ENCODE measurements at places on chromosomes 5 and 9. TPM values are rescaled to one million over a fixed set of nuclear protein-coding genes. Genes with fewer than 3 reads are reported as not detected.

DNA sequence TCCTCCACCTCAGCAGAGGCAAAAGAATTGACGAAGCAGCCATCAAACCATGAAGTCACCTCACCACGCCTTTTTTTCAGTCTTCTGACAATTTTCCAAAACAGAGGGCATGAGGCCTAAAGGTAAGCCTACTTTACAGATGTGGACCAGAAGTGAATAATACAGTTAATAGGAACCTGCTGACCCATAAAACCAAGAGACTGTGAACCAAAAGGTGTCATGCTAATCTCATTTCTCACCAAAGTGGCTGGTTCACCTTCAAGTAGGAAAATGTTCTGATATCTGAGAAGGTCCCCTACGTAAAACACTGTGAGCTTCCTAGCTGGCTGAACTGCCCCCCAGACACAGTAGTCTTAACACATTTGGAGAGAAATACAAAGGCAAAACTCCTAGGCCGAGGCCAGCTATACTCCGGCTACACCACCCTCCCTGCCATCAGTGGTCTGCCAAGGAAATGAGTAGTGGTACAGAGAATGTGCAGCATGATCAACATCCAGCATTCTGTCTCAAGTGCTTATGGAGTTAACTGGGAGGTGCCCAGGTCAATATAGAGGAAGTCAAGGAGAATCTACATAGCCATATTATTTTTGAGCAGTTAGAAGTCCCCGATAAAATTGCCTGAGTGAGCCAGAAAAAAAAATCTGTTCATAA lies 19.3 kb upstream of the F2RL2 start:
- no peak for DNase-seq

GRCh38 chr5:132339502-132339901 lies 30.0 kb upstream of the SLC22A5 start:
- DNase-seq: no peak

DNA sequence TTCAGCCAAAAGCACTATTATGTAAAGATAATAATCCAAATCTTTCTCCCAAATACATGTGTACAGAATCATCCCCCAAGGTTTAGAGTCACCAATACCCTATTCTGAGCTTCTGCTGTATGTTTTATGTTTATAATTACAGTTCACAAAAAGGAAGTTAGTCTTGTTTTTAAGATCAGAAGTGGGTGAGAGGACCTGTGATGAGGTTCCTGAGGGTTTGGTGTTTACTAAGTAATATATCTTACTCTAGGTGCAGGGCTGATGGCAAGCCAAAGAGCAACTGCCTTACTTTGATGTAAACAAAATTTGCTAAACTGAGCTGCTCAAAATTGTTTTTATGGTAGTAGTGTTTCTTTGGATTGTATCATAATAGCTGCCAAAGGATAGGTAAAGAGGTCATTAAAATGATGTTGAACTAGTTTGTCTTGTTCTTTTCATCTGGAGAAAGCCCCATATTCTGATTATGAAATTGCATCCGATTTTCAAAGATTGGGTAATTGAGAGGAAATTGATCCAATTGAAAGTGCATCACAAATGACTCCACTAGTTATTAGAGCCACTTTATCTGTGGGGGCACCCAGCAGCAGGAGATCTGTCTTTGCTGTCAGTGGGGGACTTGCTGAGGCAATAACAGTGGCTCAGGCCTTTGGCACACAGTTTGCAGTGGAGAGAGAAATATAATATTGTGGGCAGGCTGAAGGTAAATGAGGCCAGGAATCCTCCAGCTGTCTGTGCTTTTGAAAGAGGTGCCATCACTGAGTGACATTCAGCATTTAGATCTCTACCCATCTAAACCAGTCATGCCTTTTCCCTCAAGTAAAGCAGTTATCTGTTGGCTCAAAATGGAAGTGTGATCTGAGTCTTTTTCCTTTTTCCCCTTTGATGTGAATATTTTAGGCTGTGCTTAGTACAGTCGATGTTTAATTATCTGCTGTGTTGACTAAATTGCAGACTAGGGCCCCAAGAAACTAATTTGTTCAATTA lies 14.1 kb downstream of the TRIM32 start:
- DNase-seq: no peak

DNA sequence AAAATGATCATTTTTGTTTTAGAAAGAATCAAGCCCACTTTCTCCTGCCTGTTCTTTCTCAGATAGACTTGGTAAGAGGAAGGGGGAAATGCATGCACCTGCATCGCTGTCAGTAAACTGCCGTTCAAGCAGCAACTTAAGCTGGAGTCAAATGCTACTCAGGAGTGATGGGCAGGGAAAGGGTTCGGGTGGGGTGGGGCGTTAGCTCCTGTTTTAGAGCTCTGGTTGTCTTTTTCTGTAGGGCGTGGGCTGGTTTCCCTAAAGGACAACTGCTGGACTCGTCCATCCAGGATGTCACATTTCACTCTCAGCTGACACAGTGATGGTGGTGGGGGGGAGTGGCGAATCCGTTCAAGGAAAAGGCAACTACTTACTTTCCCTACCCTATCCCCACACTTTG lies 75.0 kb downstream of the NDFIP1 start:
- DNase-seq: no peak

DNA sequence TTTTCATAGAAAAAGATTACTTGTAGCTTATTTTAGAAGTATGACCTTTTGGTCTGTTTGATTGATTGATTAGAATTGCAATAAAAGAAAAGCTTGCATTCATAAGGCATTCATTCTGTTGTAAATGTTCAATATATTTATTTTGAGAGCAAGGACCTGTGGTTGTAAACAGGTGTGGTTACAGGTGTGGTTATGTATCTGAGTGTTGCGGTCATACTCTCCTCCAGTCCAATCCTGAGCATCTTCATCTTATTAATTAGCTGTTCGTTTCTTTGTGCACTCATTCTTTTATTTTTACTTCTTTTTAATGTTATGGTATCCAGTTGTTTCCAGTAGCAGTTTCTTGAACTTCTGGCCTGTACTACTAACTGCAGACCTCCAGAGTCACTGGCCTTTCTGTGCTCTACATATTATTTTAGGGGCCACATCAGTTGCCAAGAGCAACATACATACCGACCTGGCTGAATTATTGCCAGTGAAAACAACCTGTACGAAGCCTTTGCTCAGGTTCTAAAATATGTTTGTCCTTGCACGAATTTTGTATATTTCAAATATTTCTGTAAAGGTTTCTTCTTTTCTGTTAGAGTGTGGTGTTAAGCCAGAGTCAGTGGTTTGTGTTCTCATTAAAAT lies 128.7 kb downstream of the CDC42SE2 start:
- DNase-seq: no peak

- no peak for DNase-seq
Measured at GRCh38 chr5:6280425-6281100, 97.8 kb downstream of the MED10 start.

DNA sequence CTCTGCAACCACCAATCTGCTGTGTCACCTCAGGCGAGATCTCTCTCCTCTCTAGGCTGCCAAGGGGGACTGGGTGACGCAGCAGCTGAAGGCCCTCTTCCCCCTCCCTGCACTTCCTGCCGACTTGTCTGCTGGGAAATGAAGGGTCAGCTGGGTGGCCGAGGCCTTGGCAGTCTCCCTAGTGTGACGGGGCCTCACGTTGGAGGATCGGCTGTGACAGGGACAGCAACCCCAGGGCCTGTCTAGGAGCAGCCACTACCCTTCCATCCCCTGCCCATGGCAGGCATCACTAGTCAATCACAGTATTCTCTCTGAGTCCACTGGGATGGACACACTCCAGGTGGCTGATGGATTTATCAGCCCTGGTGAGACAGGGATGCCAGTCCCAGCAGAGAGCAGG lies 107.3 kb upstream of the SARDH start:
- no peak for DNase-seq

GRCh38 chr5:424301-425110 lies 18.5 kb upstream of the EXOC3 start:
- DNase-seq: no peak

DNA sequence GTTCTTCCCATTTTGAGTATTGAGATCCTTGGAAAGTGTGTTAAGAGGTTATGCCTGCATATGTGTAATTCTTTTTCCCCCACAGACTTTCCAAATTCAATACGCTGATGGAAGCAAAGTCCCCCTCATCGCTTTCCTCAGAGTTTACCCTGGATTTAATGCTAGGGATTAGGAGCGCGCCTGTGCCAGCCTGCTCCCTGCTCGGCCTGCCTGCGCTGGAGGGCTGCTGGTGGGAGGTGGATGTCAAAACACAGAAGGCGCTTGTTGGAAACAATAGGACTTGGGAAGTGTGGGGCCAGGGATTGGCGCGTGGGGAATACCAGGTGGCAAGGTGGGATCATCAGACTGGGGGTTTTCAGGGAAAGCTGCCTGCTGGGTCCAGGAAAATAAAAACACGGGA lies 39.8 kb upstream of the PTCH1 start:
- no peak for DNase-seq

DNA sequence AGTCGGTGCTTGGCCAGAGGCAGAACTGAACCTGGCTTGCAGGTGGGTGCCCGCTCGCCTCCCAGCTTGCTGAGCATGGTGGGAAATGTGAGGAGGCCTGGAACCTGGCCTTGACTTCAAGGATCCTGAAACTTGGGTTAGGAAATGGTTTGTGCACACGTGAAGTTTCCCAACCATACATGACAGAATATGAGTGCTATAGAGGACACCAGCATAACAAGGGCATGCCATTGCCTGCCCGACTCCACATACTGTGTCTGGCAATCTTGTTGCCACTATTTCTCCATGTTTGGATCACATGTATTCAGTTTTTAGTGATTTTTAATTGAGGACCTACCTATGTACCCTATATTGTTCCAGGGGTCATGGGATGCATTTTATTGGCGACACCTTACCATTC lies 177.6 kb upstream of the ANKRD55 start:
- no peak for DNase-seq

- DNase-seq: peak; percentile 25
Measured at GRCh38 chr5:42547141-42547540, 123.9 kb downstream of the GHR start.

GRCh38 chr9:23342291-23342690 lies 483.7 kb downstream of the ELAVL2 start:
- DNase-seq: no peak

DNA sequence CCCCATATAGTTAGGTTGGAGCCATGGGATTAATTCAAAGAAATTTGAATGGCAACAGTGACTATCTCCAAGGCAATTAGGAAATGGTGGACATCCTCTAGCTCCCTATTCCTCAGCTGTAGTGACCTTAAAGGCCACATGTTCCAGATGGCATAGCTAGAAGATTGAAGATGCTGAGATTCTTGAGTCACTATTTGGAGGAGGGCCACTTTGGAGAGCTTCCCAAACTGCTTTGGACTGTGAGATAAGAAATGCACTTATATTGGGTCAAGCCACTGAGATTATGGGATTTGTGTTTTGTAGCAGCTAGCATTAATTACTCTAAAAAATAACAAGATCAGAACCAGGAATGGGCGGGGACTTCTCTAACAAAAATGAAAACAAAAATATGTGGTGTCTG lies 636.2 kb upstream of the CCNG1 start:
- no peak for DNase-seq

- no peak for DNase-seq
Measured at GRCh38 chr9:16901590-16901989, 31.1 kb upstream of the BNC2 start.

- DNase-seq: no peak
Measured at GRCh38 chr9:113973226-113973625, 97.1 kb downstream of the ZNF618 start.

The PCDHB6 gene
- total RNA-seq: not detected

The PRELID2 gene
- 12.7 TPM for total RNA-seq

The SHISAL2B gene
- not detected for total RNA-seq

The ENTPD2 gene
- not detected for total RNA-seq

The SPINK4 gene
- total RNA-seq: not detected

The TEX48 gene
- total RNA-seq: not detected

The POU4F3 gene
- 0.07 TPM for total RNA-seq

The IL4 gene
- not detected for total RNA-seq

The CCL21 gene
- total RNA-seq: not detected

The CCL28 gene
- 6.2 TPM for total RNA-seq

The ZNF366 gene
- total RNA-seq: not detected
